ENCODE measurements at places on chromosomes 11 and 22.
A peak's percentile ranks its signal among the peaks of the same experiment; 100 is the strongest.

GRCh38 chr11:118957549-118957948 is 1.5 kb downstream of the UPK2 start:
- no peak for DNase-seq

- peak; percentile 27 for DNase-seq
Observed at GRCh38 chr11:65575568-65576231, at the start of gene EHBP1L1. TSS of gene EHBP1L1 (plus strand) at chr11:65576053. CDS start at chr11:65576303, 250 bp downstream.

GRCh38 chr11:61657566-61658290 is 22.5 kb upstream of the DAGLA start:
- DNase-seq: no peak

DNA sequence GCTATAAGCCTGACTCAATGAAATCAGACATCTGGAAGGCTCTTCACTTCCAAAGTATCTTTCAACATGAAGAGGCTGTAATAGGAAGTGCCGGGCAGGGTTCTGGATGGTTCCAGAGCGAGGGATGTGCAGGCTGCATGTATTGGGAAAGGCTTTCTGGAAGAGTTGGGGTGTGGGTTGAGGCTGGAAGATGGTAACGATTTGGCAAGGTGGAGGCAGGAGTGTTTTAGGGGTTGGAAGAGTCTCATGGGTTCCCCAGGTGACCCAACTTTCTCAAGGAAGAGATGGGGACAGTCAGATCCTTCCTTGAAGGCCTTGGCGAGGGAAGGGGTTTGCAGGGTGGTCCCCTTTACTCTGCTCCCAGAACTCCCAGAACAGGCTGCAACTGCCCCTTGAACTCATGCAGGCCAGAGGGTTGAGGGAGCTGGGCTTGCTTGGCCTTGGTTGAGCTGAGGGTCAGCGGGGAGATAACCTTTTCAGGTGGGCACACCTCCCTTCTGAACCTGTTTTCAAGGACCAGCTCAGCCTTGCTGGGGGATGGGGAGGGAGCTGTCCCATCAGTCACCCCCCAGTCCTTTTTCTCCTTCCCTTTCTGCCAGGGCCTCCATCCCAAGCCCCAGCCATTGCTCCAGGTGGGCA is 9.4 kb upstream of the POU2F3 start:
- no peak for DNase-seq

DNA sequence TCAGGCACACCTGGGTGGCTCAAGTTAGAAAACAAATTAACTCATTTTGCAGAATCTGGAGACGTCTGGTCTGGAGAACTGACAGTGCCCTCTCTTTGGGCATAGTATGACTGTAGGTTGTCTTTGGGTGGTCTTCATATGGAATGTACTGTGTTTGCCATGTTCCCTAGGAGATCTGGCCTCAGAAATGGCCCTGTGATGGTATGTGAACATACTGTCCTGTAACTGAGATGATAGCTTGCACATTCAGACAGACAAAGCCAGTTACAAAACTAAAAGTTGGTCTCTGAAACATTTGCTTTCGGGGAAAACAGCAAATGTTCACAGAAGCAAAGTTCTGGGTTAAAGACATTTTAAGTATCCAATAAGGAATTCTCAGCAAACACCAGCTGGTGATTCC is 29.7 kb downstream of the CD44 start:
- no peak for DNase-seq

DNA sequence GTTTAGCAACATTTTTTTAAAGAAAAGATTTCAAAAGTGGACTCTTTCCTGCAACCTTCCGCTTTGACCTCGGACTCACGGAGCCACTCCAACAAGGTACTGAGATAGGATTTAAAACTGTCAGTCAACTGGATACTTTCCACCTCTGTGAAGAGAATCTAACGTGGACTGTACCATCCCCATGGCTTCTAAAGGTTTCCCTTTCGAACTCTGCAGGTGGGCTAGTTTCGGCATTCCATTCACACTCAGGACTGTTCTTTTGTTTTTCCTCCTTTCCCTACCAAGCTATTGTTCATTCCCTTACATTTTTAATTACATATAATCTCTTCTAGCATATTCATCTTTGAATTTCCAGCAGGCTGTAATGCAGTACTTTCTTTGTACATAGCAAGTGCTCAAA is 88.5 kb upstream of the AKIP1 start:
- no peak for DNase-seq

DNA sequence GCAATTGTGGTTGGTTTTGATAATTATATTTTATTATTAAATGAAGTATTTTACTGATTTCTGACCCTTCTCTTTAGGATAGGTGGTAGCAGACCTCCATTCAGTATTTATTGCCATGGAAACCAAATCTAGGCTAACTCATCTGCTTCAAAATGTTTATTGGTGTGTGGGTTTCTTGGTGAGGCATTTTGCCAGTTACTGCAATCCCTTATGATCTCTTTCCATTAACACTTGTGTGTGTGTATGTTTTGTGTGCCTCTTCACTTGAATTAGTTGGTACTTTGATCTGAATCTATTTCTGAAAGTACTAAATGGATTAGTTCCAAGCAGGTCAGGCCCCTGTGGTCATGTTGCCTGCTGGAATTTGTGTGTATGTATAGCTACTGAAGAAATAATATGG is 184.4 kb upstream of the C11orf87 start:
- no peak for DNase-seq

GRCh38 chr11:112579282-112579681 is 318.6 kb upstream of the PLET1 start:
- DNase-seq: no peak

DNA sequence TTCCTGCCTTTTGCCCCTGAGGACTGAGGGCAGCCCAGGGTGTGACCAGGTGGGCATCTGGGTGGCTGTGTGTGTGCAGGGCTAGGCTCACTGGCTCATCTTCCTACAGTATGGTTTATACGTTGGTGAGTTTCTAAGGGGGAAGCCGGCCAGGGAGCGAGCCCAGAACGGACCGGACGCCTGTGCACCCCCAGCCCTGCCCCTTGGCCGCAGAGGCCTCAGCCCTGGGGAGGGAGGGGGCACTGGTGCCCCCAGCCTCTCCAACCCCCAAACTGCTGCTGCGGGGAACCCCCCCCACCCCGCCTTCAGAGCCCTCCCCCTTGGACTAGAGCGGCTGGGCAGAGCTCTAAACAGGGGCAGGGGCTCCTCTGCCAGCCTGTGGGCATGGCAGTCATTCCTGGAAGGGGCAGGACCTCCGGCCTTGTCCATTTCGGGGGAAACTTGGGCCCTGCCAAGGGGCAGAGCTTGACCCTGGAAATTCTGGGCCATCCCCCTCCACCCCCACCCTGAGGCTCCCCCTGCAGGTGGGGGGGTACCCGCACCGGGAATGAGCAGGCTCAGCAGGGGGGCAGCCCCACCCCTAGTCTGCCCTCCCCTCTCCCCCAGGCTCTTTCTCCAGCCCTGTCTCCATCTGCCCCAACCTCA is 5.4 kb downstream of the YIF1A start:
- DNase-seq: no peak

GRCh38 chr11:113167599-113167998 is 146.8 kb upstream of the TTC12 start:
- DNase-seq: no peak

- no peak for DNase-seq
Observed at GRCh38 chr11:65934014-65934413, 11.3 kb upstream of the TSGA10IP start.

GRCh38 chr11:35121326-35121865 is 17.6 kb upstream of the CD44 start:
- no peak for DNase-seq

DNA sequence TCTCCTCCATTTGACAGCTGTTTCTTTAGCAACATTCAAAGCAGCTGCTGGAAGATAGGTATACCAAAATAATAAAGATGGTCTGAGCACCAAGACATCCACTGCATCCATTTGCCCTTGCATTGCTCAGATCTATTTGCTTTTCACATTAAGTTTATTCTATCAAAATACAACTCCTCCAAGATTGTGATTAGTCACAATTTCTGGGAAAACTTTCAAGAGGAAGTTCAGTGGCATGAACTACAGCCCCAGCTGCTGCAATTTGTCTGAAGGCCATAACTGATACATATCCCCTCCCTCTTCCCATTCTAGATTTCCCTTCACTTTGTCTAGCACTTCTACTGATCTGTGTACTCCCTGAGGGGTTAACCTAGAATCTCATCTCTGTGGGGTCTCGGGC is 117.5 kb upstream of the CEP126 start:
- no peak for DNase-seq

DNA sequence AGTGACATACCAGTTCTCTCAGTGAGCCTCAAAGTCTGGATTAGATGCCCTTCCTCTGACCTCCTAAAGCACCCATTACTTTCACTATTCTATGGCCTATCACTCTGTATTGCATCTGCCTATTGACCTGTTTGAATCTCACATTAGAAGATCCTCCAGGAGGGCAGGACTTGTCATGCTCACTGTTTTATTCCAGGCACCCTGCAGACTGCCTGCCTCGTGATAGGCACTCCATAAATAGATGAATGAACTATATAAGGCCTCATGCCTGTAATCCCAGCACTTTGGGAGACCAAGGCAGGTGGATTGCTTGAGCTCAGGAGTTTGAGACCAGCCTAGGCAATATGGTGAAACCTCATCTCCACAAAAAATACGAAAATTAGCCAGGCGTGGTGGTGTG is 160.1 kb upstream of the CADM1 start:
- no peak for DNase-seq

GRCh38 chr22:17707526-17707925 is 66.7 kb downstream of the BID start:
- no peak for DNase-seq

- DNase-seq: no peak
Observed at GRCh38 chr11:111397034-111397433, 18.0 kb upstream of the POU2AF1 start.

- DNase-seq: no peak
Observed at GRCh38 chr11:115581871-115582639, 77.8 kb upstream of the CADM1 start.

DNA sequence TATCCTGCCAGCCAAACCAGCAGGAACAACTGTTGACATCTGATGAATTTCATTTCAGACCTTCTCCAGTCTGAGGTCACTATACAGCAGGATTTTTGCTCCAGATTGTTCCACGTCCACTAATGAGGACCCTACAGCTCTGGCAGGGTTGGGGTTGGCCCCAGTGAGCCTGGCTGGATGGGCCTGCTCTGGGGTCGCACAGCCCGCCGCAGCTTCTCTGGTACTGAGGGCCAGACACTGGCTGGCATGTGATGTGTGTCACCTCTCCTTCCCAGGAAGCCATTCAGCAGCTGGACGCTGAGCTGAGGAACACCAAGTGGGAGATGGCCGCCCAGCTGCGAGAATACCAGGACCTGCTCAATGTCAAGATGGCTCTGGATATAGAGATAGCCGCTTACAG is 5.4 kb downstream of the NEFH start:
- DNase-seq: no peak

- no peak for DNase-seq
Observed at GRCh38 chr22:46865642-46866041, 103.2 kb downstream of the TBC1D22A start.

DNA sequence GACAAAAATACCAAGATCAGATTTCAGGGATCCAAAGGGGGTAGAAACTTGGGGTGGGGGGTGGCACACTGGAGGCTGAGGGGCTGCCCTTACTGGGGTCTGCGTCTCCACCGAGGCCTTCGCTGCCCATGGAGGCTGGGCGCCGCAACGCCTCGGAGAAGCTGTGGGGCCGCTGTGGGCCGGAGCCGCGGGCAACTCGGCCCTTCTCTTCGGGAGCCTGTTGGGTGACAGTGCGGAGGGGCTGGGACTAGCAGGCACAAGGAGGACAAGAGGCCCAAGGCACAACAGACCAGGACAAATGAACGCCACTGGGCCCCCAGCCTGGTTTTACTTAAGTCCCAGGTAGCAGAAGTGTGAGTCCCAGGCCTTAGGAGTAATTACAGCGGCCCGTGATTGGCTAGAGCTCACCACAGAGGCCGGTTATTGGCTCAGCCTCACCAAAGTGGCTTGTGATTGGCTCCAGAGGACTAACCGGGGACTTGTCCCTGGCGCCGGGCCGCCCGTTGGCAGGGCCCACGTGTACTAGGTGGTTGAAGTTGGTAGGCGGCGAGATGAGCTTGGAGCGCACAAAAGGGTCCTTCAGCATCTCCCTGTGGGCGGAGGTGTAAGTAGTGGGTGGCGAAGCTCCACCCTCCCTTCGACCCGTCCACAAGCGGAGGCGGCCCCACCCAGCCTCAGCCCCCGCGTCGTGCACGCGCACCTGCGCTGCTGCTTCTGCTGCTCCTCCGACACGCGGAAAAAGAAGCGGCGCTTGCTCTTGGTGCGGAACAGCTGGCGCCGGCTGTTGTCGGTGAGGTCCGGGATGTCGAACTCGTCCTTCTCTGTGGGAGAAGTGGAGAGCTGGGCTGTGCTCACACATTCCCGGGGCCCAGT is 16.5 kb upstream of the MEN1 start:
- DNase-seq: no peak

GRCh38 chr11:22634897-22635629 is 9.4 kb upstream of the FANCF start:
- no peak for DNase-seq

- DNase-seq: no peak
Observed at GRCh38 chr11:36312611-36313472, 16.8 kb downstream of the PRR5L start.

DNA sequence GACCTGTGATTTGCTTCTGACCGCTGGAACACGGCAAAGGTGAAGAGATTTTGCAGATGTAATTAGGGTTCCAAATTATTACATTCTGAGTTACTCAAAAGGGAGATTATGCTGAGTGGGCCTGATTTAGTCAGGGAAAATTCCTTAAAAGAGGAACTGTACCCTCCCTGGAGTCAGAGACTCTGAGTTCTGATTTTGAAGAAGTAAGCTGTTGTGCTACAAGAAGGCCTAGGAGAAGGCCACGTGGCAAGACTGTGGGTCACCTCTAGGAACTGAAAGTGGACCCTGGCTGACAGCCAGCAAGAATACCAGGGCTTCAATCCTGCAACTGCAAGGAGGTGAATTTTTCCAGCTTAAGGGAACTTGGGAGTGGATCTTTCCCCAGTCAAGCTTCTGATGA is 45.3 kb downstream of the CHRDL2 start:
- peak; percentile 33 for DNase-seq

DNA sequence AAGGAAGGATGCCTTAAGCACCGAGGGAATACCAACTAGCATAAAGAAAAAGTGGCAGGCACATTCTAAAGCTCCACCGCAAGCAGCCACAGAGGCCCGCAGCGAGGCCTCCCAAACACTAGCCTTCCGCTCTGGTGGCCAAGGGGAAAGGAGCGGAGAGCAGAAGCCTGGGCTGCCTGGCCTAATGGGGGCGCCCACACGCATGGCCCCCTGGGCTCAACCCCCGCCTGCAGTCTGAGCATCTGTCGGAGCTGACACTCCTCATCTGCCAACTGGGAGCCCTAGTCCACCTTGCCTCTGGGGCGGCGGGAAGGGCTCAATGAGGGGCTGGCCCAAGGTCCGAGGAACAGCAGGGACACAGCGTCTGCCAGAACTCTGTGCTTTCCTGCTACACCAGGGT is 50.1 kb upstream of the WNT11 start:
- DNase-seq: no peak

- DNase-seq: peak; percentile 73
Observed at GRCh38 chr11:6419009-6419631, at the start of gene APBB1. TSS of gene APBB1 (minus strand) at chr11:6419094. CDS start at chr11:6411347, 7,747 bp downstream.

All from substantia nigra (tissue), 51 donors.